C1 segment of cervical spinal cord (tissue), 14 donors: ENCODE measurements at places on chromosomes 11 and 22.
A peak's percentile ranks its signal among the peaks of the same experiment; 100 is the strongest.

GRCh38 chr11:6531267-6531752 lies 34.2 kb downstream of the DNHD1 start:
- no peak for DNase-seq

DNA sequence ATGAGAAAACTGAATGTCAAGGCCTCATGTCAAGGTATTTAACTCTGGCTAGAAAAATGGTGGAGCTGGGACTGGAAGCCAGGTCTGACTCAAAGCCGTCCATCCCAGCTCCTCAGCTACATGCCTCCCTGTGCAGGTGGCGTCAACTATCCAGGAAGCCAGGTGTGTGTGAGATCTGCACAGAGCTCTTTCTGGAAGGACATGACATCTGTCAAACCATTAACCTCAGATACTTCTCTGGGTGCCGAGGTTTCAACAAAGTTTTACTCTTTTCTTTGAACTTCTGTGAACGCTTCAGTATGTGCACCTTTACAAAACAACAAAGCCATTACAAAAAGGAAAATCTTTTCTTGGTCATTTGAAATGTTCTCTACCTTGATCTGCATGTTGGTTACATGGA lies 7.0 kb upstream of the CASTOR1 start:
- no peak for DNase-seq

DNA sequence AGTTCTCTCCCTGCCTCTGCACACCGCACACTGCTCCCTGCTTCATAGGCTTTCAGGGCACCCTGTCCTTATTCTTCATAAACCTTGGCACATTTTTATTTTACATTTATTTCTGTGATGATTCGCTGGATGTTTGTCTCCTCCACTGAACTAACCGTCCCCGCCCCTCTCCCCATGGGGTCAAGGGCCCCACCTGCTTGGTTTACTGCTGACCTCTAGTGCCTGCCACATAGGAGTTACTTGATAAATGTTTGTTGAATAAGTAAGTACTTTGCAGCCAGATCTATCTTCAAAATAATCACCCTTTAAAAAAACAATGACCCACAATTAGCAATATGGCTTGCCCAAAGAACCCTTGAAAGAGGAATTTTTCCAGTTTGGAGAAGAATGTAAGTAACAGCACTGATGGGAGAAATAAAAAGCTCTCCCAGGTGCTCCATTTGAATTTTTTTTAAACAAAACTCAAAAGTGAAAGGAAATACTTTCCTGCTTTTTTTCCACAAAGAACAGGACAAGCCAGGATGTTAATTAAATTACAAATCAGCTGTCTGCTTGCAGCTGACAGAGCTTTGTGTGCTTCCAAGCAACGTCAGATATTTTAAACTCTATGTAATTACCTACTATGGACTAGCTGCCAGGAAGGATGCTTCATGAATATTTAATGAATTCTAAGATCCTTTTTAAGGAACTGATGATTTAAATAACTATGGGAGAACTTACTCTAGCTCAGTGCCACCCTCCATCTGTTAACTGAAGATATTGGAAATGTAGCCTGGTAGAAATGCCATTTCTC lies 1083.6 kb downstream of the DLG2 start:
- DNase-seq: no peak

- no peak for DNase-seq
Measured at GRCh38 chr11:9821008-9821752, 157.3 kb downstream of the SWAP70 start.

DNA sequence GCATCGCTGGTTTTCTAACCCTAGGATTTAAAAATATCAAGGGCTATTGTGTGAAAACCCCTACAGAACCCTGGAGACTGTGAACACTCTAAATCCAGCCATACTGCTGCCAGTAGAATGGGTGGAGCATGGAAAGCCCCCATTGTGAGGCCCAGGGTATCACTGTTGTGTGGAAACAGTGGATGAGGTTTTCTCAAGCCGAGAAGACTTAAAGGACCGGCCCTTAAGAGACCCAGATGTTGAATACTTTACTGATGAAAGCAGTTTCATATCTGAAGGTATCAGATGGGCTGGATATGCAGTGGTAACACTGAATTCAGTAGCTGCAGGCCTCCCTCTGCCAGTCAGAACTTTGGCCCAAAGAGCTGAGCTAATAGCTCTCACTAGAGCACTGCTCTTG lies 41.6 kb upstream of the GLYAT start:
- DNase-seq: no peak

DNA sequence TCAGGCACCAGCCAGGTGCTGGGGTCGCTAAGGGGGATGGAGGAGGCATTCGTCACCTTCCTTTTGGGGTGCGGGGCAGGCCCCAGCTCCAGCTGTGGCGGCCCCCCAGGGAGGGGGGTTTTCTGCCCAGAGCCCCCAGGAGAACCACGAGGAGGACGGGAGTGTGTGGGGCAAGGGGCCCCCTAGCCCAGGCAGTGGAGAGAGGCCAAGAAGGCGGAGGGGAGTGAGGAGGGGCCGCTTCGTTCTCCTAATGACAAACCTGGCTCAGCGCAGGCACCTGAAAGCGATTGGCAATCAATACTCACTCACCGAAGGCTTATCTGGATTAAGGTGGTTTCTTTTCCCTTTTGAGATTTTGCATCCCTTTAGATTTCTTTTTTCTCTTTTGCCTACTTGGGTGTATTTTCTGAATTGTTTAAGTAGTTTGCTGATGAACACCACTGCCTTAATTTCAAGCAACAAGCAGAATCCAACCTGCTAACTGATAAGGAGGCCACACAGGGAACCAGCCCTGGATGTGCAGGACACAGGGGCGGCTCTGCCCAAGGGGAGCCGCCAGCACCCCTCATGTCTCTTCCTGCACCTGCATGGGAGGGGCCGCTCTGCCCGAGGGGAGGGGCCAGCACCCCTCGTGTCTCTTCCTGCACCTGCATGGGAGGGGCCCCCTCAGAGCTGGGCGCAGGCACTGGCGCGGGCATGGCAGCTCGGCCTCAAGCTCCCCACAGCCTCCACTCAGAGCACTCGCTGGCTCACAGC lies 122.3 kb downstream of the BRD1 start:
- no peak for DNase-seq

DNA sequence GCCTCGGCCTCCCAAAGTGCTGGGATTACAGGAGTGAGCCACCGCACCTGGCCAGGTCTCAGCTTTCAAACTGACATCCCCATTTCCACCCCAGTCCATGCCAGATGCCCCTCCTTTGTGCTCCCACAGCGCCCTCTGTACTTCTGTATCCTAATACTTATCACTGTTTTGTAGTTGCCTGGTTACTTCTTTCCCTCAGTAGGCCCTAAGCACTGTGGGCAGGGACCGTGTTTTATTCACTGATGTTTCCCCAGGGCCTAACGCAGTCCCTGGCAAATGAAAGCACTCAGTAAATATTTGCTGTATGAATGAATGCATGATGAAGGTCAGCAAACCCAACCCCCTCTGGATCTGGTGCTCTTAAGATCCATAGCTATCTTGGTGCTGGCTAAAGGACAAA lies 2.2 kb upstream of the TRIM3 start:
- DNase-seq: no peak

DNA sequence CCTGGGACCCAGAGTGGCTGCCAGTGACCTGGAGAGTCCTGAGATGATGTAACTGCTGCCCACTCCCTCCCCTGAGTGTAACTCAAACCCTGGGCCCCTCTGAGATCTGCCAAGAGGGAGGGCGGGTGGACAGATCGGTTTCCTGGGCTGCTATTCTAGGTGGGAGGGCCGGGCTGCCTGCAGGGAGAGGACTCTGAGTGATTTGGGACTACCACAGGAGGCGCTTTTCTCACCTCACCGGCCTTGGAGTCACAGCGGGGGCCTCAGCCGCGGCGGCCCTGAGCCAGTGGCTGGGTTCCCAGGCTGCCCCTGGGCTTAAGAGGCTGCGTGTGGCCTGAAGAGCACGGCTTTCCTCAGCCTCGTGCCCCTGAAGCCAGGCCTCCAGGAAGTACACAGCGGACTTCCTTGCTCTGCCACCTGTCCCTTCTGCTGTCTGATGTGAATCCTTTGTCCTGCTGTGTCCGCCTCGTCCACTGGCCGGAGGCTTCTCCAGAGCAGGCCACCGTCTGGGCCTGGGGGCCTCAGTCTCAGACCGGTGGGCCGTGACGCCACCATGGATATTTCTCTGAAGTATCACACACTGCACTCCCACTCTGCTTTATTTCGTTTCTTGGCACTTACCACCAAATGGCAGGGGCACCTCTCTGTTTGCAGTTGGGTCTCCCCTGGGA lies 11.5 kb downstream of the RELT start:
- no peak for DNase-seq

DNA sequence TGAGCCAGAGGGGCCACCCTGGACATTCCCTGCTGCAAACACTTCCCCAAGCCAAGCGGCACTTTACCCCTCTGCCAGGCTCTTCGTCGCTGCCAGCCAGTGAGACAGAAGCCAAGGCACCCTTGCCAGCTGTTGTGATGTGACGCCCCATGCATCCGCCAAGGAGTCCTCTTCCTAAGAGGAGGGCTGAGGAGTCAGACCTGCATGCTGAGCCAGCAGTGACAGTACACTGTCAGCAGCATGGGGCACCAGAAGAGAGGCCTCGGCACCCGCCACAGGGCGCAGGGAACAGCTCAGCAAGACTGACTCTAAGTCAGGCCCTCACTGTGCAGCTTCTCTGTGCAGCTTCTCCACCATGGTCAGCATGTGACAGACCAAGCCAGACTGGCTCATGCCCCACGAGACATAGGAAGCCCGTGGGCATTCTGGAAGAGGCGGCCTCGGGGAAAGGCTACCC lies 26.4 kb downstream of the VPS37C start:
- DNase-seq: no peak

DNA sequence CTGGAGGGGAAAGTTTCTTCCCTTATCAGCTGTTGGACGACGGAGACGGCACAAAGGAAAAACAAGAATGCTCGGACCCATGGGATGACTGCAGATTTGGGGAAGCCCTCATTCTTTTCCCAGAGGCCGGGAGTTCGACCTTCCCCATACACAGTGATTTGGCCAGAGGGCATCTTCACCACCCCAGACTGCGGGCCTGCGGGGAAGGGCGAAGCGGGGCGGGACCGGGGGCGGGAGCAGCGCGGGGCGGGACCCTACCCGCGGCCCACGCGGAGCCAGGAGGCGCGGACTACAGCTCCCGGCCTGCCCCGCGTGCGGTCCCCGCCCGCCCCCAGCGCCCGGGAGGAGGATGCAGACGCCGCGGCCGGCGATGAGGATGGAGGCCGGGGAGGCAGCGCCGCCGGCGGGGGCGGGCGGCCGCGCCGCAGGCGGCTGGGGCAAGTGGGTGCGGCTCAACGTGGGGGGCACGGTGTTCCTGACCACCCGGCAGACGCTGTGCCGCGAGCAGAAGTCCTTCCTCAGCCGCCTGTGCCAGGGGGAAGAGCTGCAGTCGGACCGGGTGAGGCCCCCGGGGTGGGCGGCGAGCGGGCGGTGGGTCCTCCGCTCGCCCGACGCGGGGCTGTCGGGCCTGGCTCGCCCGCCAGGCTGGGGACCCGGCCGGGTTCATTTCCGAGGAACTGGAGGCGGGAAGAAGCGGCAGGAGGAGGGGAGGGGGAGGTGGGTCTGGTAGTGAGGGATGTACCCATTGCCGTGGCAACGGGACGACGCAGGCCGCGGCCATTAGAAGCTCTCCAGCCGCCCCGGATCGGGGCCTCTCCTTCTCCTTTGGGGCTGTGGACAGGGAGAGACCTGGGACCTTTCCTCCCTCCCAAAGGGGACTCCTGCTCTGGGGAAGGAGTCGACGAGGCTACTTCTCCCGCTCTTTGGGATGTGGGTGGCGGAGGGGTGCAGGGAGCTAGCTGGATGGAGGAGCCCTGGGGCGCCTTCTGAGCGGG lies at the start of gene KCTD17:
Gene KCTD17 (plus strand): TSS at position 352 of the 995 bp plus-strand sequence. CDS start 19 bp downstream, at position 371.
- DNase-seq: peak; percentile 13

DNA sequence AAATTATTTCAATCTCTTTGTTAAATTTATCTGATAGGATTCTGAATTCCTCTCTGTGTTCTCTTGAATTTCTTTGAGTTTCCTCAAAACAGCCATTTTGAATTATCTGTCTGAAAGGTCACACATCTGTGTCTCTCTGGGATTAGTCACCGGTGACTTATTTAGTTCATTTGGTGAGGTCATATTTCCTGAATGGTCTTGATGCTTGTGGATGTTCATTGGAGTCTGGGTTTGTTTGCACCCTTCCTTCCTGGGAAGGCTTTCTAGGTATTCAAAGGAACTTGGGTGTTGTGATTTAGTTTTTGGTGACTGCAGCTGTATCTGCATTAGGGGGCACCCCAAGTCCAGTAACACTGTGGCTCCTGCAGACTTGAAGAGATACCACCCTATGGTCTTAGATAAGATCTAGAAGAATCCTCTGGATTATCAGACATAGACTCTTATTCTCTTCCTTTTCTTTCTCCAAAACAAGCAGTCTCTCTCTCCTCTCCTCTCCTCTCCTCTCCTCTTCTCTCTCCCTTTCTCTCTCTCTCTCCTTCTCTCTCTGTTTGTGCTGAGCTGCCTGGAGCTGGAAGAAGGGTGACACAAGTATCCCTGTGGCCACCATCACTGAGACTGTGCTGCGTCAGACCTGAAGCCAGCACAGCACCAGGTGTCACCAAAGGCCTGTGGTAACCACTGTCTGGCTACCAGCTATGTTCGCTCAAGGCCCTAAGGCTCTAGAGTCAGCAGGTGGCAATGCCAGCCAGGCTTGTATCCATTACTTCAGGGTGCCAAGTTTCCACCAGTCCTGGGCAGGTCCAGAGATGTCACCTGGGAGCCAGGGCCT lies 3.3 kb upstream of the HEPN1 start:
- no peak for DNase-seq

DNA sequence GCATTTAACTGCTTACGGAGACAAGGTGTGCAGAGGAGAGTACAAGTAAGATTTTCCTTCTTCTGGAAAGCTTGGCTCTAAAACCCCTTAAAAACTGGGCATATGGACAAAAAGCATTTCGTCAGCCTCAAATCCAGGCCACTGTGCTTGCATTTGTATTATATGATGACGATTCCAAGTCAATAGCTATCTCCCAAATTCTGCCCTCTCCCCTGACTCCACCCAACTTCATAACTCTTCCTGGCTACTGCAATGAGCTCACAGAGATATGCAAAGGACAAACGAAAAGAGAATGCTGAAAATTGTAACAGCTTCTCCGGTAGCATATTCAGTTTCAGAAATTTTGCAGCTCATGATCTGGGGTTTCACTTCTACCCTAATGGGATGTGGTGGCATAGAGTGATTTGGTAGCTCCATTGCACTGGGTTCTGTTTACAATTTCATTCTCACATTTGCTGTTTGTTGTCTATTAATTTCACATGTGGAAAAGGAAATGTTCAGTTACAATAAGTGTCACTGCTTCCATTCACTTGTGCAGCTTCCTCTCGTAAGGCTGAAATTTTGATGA lies 45.6 kb upstream of the CHRM4 start:
- DNase-seq: no peak

DNA sequence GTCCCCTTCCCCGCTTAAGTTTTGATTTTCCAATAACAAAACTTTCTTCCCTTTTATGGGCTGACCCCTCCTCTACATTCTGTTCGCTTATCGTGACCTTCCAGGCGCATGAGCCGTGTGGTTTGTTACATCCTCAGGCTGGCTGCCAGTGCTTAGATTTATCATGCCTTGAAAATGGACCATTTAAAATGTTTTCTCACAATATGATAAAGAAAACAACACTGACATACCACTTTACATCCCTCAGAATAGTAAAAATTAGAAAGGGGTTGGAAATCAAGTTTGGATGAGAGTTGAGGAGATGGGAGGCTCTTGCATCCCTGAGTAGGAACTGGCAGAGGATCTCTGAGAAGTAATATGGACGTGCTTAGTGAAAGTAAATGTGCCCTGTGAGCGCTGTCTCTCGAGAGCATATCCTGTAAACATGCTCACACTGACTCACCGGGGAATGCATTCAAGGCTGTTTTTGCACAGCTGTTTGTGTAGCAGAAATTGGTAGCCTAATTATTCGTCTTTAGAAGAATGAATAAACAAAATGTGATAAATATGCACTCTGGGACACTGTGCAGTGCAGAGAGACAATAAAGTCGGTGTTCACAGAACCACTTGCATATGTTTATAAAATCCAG lies 17.1 kb upstream of the TOLLIP start:
- no peak for DNase-seq
